AG04449 (cell line): ENCODE measurements at places on chromosomes 1 and 21.
A peak's percentile ranks its signal among the peaks of the same experiment; 100 is the strongest.

DNA sequence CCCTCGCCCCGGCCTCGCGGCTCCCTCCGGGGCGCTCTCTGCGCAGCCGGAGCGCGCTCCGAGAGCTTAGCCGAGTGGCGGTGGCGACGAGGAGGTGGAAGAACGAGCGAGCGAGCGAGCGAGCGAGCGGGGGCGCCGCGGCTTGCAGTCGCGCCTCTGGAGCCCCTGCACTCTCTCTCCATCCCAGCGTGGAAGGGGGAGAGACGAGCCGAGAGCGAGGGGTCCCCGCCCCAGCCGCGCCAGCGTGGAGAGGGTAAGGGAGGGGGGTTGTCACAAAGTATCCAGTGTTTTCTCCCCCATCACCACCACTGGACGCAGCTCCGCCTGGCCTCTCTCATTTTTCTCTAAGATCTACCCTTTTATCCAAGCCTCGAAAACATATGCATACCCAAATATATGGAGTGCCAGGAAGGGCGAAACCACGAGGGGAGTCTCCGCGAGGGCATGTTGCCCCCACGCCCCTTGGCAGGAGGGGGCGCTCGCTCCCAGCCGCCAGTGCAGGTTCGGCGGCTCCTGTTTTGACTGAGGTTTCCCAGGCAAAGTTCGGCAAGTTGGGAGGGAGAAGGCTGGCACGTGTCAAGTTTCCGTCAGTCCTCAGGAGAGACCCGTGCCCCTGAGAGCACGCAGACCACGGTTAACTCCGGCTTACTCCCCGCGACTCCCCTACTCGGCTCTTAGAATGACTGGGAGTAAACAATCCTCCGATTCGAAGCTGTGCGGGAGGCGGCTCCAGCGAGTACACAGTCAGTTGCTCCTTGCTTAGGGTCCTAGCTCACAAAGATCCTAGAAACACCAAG, 569 bp upstream of the DAB1 start:
- DNase-seq, result no peak

GRCh38 chr1:241654019-241654418, 1.9 kb downstream of the WDR64 start:
- DNase-seq, result no peak

DNA sequence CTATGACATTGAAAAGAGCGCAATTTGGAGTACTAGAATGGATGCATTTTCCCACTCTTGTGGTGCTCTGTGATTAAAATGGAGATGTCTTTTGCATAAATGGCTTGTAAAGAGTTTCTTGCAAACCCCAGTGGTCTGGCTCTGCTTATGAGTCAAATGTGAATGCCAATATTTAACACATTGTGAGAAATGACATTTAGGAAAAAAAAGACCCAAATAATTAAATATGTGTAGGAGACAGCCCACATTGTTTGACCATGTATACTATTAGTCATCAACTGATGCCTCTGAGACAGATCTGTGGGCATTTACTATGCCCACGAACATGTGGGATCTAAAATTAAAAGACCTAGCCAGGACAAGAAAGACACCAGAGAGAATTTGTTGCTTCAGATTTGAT, 22.2 kb upstream of the RUNX1 start:
- DNase-seq, result no peak

GRCh38 chr1:165325460-165326203, 30.9 kb downstream of the LMX1A start:
- DNase-seq, result no peak

DNA sequence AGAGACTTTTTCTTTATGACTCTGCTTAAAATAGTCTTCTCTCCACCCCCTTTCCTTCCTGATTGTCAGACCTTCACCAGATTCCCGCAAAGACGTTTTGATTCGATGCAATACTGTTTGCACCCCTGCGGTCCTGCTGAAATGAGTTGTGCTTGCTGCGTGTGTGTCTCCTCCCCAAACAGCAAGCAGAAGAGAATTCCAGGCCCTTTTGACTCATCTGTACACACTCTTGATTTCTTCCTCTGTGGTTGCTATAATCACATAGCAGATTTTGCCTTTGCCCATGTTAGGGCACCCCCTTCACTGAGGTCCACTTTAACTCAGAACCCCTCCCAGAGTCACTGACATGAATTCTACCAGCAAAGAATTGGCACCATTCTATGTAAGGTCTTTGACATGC, 136.5 kb downstream of the ZZZ3 start:
- peak; percentile 90 for DNase-seq

DNA sequence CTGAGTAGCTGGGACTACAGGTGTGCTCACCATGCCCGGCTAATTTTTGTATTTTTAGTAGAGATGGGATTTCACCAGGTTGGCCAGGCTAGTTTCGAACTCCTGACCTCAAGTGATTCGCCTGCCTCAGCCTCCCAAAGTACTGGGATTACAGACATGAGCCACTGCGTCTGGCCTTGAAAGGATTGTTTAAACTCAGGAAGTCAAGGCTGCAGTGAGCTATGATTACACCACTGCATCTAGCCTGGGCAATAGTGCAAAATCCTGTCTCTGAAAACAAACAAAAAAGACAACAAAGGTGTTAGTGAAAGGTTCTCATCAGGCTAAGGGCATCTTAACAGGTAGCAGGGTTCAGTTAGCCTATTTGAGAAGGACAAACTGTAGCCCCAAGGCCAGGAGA, 14.2 kb upstream of the ZNF496 start:
- DNase-seq, result no peak

GRCh38 chr1:228311091-228311490, 95.5 kb downstream of the TRIM11 start:
- no peak for DNase-seq
